Activated CD4-positive, alpha-beta T cell treated with anti-CD3 and anti-CD28 coated beads, Interleukin-2, amount 10 ng/mL, durations not matched to agents 7 days and 5 days (primary cell): ENCODE measurements at places on chromosomes 1 and 21. TPM values are rescaled to one million over a fixed set of nuclear protein-coding genes. Genes with fewer than 3 reads are reported as not detected.

The CD2 gene
- total RNA-seq = 206 TPM

The TBX15 gene
- not detected for total RNA-seq

- no peak overlapping the region for H3K4me3 ChIP-seq
- H3K27ac ChIP-seq = no peak overlapping the region
- H3K36me3 ChIP-seq = peaks cover 10% of the 10 kb centered on the region
- DNase-seq = no peak
- peaks cover 7% of the 10 kb centered on the region for H3K27me3 ChIP-seq
Observed at GRCh38 chr1:59075021-59075420, 221.9 kb upstream of the FGGY start.

DNA sequence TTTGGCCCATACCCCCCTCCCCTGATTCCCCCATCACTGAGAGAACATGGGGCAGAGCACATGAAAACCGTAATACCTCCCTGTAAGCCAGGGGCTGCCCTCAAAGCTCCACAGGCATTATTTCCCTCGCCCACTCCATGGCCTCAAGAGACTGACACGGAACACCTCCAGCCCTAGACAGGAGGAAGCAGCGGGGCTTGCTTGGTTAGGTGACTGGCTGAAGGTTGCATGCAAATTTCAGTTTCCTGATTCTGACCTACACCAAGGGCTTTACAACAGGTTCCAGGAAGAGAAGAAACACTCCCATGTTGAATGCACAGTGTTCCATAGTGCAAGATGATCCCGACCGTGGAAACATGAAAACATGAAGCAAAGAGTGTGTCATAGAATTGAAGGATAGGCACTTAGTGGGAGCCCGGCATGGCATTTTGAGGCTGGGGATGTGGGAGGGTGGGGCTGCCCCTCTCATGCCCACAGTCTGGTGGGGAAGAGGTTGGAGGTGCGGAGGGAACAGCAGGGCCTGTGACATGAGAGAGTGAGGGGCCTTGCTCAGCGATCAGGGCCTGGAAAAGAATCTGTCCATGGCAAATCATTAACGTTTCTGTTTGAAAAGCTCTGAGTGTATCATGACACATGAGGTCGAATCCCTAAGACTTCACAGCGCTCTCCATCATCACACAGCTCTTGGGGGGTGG, 33.5 kb downstream of the GPR137B start:
- peaks cover 2% of the 10 kb centered on the region for H3K36me3 ChIP-seq
- no peaks in the 10 kb centered on the region for H3K27me3 ChIP-seq
- no peaks in the 10 kb centered on the region for H3K4me1 ChIP-seq
- DNase-seq = no peak
- no peak overlapping the region for H3K27ac ChIP-seq

GRCh38 chr1:221454096-221454495, 287.8 kb downstream of the DUSP10 start:
- no peak overlapping the region for H3K27ac ChIP-seq
- peaks cover 2% of the 10 kb centered on the region for H3K36me3 ChIP-seq
- H3K4me1 ChIP-seq = peaks cover 9% of the 10 kb centered on the region
- H3K27me3 ChIP-seq = peaks cover 9% of the 10 kb centered on the region
- H3K4me3 ChIP-seq = no peak overlapping the region
